ENCODE measurements at places on chromosomes 4 and X. TPM values are rescaled to one million over a fixed set of nuclear protein-coding genes. Genes with fewer than 3 reads are reported as not detected.

DNA sequence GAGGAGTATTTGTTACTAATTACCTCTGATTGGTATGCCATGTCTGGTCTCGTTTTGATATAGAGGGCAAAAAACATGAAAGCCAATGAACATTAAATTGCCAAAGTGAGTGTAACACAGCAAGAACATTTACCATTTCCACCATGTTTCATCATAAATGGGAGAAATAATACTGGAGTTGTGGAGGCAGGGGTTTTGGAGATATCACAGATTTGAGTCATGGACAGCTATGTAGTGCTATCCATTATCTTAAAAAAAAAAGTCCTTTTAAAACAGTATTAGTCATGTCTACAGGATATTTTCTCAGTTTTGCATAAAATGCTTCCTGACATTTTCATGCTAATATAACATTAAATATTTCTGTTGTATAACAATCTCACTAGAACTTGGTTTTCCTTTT is 301.2 kb downstream of the IL1RAPL1 start:
- DNase-seq: no peak

- DNase-seq: no peak
Observed at GRCh38 chr4:146051223-146051622, 112.6 kb upstream of the ZNF827 start.

DNA sequence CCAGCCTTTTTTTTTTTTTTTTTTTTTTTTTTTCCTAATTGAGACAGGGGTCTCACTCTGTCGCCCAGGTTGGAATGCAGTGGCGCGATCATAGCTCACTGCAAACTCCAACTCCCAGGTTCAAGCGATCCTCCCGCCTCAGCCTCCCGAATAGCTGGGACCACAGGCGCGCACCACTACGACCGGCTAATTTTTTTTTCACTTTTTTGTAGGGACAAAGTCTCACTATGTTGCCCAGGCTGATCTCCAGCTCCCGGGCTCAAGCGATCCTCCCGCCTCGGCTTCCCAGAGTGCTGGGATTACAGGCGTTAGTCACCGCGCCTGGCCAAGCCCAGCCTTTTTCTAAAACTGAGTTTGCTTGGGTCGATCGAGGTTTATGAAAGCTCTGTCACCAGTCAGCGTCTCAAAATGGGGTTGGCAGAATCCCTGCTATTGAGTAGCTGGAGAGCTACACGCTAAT is 1.3 kb upstream of the OTUD5 start:
- peak; percentile 66 for DNase-seq

SHISA3 gene
- total RNA-seq: 1.9 TPM

DNA sequence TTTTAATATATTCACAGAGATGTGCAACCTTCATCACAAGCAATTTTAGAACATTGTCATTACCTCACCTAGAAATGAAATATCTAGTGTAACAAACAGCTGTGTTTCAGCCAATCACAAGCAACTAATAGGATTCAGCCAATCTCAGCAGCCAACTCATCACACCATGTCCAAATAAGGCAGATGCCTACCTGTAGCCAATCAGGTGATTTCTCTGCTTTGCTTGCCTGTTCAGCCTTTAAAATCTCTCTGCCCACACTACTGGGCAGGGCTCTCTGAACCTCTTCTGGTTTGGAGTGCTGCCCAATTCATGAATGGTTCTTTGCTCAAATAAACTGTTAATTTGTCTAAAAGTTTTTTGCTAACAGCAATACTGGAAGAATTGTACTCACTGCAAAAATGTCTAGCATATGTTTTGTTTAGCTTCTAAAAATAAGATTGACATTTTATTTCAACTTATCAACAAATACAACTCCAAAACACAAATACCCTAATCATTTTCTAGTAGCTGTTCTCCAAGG is 52.4 kb upstream of the IGFBP7 start:
- DNase-seq: no peak

GRCh38 chrX:112941209-112941837 is 100.7 kb upstream of the AMOT start:
- DNase-seq: peak; percentile 21

SOD3 gene
- total RNA-seq: 9.1 TPM

TRIM60 gene
- total RNA-seq: not detected

- DNase-seq: peak; percentile 66
Observed at GRCh38 chr4:120718979-120719566, 203.5 kb downstream of the PRDM5 start.

HS3ST1 gene
- 0.09 TPM for total RNA-seq

RPS6KA6 gene
- total RNA-seq: 4.0 TPM

TRAPPC11 gene
- 34.3 TPM for total RNA-seq

DNA sequence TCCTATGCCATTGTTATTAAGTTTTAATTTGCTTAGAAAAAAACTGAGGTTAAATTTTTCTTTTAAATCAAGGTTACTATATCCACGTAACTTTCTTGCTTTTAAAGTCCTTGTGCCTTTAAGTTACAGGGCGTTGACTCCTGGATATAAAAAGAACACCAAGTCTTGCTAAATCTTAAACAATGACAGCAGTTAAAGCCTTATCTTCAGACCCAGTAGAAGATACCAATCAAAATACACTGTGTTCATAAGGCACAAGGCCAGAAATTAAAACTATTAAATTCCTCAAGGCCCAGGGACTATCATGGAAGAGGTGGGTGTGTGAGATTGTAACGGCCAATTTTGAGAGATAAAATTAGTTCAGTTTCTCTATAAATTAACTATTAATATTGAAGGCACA is 60.4 kb downstream of the PAGE2 start:
- no peak for DNase-seq

GYPA gene
- total RNA-seq: 5.2 TPM

- DNase-seq: peak; percentile 9
Observed at GRCh38 chr4:146059865-146060264, 115.7 kb upstream of the LSM6 start.

BTK gene
- 1.5 TPM for total RNA-seq

ADGRG4 gene
- total RNA-seq: under 0.01 TPM

GRCh38 chr4:23720556-23720955 is 169.3 kb downstream of the PPARGC1A start:
- no peak for DNase-seq

- no peak for DNase-seq
Observed at GRCh38 chr4:155569960-155570515, 96.6 kb upstream of the GUCY1A1 start.

GRCh38 chr4:81914623-81915022 is 442.9 kb upstream of the RASGEF1B start:
- no peak for DNase-seq

FDCSP gene
- 0.13 TPM for total RNA-seq

TGIF2LX gene
- not detected for total RNA-seq

CT55 gene
- total RNA-seq: 0.27 TPM

GRCh38 chrX:28910487-28910886 is 323.2 kb downstream of the IL1RAPL1 start:
- no peak for DNase-seq

- peak; percentile 77 for DNase-seq
Observed at GRCh38 chrX:51802917-51803688, 59.9 kb downstream of the GSPT2 start.

SLC9A7 gene
- 12.3 TPM for total RNA-seq

DNA sequence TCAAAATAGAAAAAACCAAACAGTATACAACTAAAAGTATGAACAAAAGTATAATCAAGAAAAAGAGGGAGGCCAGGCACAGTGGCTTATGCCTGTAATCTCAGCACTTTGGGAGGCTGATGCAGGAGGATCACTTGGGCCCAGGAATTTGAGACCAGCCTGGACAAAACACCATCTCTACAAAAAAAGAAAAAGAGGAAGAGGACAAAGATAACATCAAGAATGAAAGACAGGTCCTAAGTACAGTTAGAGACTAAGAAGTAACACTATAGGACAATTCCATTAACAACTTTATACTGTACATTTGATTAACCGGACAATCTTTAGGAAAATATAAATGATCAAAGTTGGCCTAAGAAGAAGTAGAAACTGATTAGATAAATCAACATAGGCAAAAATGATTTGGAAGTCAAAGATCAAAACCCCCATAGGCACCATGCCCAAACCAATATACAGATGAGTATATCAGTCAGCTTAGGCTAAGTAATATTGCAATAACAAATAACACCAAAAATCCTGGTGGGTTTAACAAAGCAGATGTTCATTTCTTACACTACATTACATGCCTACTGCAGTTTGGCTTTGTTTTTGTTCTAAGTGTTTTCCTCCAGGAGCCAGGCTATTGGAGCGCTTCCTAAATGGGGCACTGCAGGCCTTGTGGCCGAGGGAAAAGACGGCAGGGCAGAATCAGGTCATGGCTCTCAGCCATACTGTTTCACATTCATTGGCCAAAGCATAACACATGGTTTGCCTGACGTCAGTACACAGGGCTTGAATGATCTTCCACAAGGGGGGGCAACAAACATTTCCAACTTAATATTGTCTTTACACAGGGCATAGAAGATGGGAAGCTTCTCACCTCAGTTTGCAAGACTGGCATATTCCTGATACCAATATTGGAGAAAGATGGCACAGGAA is 42.2 kb upstream of the HGFAC start:
- no peak for DNase-seq

DNA sequence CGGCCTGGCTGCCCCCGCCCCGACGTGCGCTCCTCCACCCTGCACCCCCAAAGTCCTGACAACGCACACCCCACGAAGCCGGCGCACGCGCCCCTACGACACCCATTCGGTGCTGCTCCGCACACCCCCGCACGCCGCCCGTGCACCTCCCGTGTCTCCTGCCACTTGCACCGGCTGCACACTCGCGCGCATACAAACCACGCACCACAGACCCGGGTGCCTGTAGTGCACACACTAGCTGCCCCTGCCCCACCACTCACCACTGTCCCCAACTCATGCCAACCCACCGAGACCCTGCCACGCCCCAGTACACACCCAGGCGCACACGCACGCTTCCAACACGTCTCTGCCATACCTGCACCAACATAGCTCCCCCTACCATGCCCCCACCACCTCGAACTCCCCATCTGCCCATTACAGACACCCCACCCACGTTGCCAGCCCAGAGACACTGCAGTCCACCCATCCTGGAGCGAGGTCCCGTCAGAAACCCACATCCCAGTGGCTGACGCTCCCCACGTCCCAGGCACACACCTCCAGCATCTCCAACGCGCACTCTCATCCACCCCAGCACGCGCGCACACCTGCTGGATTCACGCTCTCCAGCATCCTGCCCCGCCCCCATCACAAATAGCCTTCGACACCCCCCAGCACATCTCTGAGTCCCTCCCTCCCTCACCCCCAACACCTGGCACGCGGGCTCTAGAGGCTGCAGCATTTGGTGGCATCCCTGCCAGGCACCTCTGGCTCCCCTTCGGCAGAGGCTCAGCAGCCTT is 4.2 kb upstream of the DUSP9 start:
- DNase-seq: no peak

- peak; percentile 86 for DNase-seq
Observed at GRCh38 chr4:15469402-15470127, at the start of gene CC2D2A. Gene CC2D2A, plus strand, starts transcription at chr4:15469882. Its CDS starts 6,051 bp downstream, at chr4:15475933.

DNA sequence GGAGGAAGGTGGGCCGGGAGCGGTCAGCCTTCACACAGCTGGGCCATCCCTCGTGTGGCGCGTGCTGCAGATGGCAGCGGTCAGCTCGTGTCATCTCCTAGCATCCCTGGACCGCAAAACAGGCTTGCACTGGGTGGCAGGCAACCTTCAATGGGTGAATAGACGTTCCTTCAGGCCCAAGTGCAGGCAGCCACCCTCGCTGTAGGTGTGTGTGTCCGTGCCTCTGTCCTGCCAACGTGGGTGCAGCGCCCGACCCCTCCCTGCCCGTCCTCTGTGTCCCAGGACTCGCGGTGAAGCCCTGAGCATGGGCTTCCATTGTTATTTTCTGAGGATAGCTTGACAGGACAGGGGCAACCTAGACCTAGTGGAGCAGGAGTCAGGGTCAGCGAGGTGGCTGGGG is 79.8 kb upstream of the STOX2 start:
- DNase-seq: no peak

- no peak for DNase-seq
Observed at GRCh38 chrX:78839711-78840110, 92.2 kb downstream of the LPAR4 start.

DNA sequence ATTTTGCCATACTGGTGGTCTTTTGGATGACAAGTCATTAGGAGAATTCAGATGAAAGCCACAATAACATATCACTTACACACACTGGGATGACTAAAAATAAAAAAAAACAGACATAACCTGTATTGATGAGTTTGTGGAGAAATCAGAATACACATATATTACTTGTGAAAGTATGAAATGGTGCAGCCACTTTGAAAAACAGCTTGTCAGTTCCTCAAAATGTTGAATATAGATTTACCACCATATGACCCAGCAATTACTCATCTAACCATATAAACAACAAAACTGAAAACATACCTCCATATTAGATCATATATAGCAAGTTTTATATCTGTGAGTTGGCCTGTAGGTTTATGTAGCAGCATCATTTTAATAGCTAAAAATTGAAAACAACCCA is 608.7 kb downstream of the TLL1 start:
- no peak for DNase-seq

PITX2 gene
- 23.4 TPM for total RNA-seq

SPACA5B gene
- total RNA-seq: not detected

CFAP299 gene
- 0.09 TPM for total RNA-seq

ARHGAP36 gene
- 288 TPM for total RNA-seq

GRCh38 chrX:129646566-129647417 is 8.0 kb downstream of the APLN start:
- peak; percentile 33 for DNase-seq

DNA sequence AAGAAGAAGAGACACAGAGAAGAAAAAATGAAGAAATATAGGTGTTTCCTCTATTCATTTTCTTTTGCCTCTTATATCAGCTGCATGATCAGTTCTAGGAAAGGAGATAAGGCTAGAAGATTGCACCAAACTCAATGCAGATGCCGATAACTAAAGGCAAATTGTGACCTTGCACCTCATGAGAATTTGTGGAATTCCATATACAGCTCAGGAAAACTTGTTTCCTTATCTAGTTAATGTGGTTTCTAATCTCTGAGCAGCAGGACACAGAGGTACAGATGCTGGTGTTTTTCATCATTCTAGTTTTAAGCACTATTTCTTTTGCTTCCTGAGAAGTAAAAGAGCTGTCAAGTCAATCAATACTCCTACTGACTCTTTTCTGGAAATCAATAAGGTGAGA is 104.6 kb upstream of the NWD2 start:
- no peak for DNase-seq

- DNase-seq: no peak
Observed at GRCh38 chr4:134691915-134692314, 490.3 kb upstream of the PABPC4L start.

IGFBP7 gene
- 131 TPM for total RNA-seq

Data from muscle of leg (tissue), 16 donors.